Stimulated activated CD4-positive, alpha-beta T cell treated with anti-CD3 and anti-CD28 coated beads, Interleukin-15, amount 100 ng/mL, for 24 hours (primary cell): ENCODE measurements at places on chromosomes 5 and 9.

DNA sequence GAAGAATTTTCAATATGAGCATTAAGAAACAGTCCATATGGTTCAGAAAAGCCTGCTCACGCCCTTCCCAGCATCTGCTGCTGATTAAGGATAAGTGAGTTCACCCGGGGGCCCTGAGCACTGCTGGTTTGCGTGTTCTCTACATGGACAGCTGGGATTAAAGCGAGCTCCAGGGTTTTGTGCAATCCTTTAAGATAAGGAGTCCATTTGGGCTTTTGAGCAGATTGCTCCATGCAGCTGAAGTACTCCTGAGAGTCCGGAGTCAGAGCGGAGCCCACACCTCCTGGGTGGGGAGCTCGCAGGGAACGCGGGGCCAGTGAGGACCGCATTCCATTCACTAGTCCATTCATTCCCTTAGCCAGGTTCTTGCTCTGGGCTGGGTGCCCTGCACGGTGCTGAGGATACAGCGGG is 149.3 kb upstream of the COL5A1 start:
- no peak for DNase-seq

DNA sequence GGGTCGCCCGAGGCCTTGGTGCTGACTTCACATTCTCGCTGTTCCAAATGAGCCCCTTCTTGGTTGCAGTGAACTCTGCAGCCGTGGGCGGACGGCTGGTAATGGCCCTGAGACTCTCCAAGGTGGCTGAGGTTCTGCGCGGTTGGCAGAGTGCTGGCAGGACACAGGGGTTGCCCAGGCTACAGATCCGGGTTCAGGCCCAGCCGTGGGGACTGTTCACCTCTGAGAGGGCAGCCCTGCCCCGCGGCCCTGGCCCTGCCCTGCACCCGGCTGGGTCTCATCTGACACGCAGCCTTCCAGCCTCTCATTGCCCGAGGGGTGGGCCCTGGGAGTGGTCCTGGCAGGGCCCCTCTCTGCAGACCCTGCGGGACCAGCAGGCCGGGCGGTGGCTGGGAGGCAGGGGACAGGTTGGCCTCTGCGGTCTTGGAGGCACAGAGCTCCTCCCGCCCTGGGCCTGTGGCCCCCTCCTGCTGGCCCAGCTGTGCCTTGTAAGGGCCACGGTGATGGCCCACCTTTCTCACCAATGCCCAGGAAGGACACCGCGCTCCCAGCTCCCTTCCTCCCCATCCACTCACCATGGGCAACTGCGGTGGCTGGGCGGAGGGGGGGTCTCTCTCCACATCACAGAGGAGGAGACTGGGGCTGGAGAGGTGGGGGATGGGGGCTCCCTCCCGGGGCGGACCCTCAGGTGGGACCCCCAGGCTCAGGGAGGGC is 51.6 kb downstream of the AHRR start:
- DNase-seq: peak; percentile 38

- no peak for DNase-seq
Measured at GRCh38 chr5:52759331-52759730, 28.4 kb upstream of the ITGA1 start.

DNA sequence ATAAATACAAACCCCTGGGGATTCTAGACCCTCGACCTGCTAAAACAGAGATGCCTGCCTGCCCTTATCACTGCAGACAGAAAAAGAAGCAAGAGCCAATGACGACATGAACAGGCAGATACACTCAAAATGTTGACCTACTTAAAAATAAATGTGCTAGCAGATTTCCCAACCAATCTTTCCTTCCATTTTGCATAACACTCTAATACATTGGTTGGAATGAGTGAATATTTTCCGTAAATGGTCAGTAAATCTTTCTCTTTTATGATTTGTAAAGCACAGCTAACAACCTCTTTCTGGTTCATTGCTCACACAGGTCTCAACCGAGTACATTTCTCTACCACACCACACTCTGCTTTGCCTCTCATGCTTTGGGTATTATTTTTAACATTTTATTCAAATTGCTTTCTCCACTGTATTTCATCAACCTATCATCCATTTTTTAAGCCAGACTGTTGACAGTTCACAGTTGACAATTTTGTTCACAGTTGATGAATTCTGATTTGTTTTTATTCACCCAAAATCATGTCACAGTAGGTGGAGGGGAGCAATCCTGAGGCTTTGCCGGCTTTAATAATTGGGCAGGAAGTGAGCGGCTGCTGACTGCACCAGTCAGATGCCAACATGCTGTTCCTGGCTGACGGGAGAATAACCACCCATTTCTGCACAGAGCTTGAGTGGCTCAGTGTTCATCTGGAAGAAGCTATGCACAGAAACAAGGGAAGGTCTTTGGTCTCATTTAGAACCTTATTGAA is 426.6 kb downstream of the SPOCK1 start:
- DNase-seq: no peak

GRCh38 chr5:5473226-5473625 is 50.7 kb downstream of the ICE1 start:
- no peak for DNase-seq

- no peak for DNase-seq
Measured at GRCh38 chr9:121233906-121234831, 32.5 kb upstream of the RAB14 start.

GRCh38 chr5:82698026-82698425 is 379.2 kb downstream of the TMEM167A start:
- no peak for DNase-seq

GRCh38 chr5:38554861-38555260 is 1.6 kb downstream of the LIFR start:
- DNase-seq: no peak

DNA sequence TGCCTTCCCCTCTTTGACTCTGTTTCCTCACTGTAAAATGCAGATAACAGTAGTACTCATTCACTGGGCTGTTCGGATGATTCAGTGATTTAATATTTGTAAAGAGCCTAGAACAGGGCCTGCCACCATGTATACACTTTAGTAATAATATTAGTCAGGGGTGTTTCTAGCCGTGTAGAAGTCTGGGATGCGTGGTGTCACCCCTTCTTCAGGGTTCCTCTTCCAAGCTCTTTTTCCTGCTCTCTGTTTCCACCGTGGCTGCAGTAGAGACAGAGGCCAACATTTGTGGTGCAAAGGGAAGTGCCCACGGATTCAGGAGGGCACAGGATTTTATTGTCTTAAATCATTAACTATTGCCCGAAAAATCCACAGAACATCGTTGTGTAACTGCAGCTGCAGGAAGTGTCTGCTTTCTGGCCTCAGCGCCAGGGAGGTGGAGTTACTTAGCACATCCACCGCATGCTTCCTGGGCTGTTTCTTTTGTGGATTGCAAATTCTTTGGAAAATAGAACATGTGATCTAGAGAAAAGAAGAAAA is 61.7 kb downstream of the TRIO start:
- DNase-seq: no peak

DNA sequence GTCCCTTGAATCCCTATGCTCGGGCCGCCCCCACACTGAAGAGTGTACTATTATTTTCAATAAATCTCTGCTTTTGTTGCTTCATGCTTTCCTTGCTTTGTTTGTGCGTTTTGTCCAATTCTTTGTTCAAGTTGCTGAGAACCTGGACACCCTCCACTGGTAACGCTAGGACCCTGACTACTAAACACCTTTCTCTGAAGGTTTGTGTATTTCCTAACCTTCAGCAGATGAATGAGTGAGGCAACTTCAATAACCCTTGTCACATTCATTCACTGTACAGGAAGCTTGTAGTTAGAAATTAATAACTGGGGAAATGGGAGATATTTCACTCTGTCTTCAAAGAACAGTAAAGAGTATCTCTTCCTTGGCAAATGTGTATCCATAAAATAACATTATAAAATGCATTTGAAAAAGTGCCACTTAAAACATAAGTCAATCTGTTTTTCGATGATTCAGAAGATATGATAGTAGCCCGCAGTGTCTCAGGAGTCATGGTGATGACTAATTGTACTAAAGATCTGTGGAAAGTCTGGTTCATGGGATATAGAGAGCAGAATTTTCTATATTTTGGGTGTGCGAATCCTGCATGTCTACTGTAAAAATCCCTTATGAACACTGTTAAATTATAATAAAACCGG is 43.2 kb upstream of the ANKH start:
- DNase-seq: no peak

DNA sequence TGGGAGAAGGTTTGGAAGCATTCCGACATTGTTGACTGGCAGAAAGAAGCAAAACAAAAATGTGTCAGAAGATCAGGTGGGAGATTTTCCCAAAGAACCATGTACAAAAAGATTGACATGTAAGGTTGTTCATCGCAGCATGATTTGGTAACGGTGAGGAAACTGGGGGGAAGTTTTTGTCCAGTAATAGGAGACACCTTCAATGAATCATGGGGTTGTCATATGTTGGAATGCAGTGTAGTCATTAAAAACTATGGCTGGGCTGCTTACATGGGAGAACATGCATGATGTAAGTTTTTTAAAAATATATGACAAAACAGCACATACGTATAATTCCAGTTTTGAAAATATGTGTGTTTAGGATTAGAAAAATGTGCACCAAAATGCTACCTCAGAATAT is 50.5 kb downstream of the HSD17B3 start:
- DNase-seq: no peak

GRCh38 chr5:95631255-95631958 is 11.5 kb downstream of the GPR150 start:
- DNase-seq: no peak

- DNase-seq: no peak
Measured at GRCh38 chr5:63131626-63132285, 553.1 kb downstream of the LRRC70 start.
